ENCODE measurements at places on chromosomes 13 and 19. TPM values are rescaled to one million over a fixed set of nuclear protein-coding genes. Genes with fewer than 3 reads are reported as not detected.
A peak's percentile ranks its signal among the peaks of the same experiment; 100 is the strongest.

FFAR3 gene
- total RNA-seq, result not detected

DNA sequence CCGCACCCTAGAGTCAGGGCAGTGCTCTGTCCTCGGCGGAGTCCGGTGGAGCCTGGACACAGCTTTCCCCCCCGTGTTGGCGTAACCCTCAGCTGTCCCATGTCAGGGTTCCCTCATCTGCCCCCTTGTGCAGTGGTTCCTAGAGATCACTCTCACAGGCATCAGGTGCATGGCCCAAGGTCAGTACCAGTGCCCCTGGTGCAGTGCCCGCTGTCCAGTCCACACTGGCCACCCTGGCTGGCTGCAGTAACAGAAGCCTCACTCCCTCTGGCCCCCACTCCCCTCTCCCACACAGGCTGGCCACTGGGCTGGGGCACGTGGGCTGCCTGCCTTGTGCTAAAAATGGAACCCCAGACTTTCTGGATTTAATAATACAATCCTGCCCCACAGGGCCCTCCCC lies 49.6 kb upstream of the C1QTNF9B start:
- DNase-seq, result no peak
- no peak overlapping the region for H3K4me3 ChIP-seq
- no peaks in the 10 kb centered on the region for H3K36me3 ChIP-seq
- H3K27ac ChIP-seq, result no peak overlapping the region
- peaks cover 27% of the 10 kb centered on the region for H3K27me3 ChIP-seq
- H3K4me1 ChIP-seq, result no peaks in the 10 kb centered on the region

DKKL1 gene
- not detected for total RNA-seq

GRCh38 chr19:38278751-38279150 lies 14.4 kb downstream of the SPINT2 start:
- H3K4me3 ChIP-seq, result no peak overlapping the region
- H3K27ac ChIP-seq, result peak overlapping the region; percentile 80
- no peaks in the 10 kb centered on the region for H3K36me3 ChIP-seq
- no peak for DNase-seq
- H3K27me3 ChIP-seq, result no peaks in the 10 kb centered on the region

ARHGEF1 gene
- total RNA-seq, result 69.1 TPM

DNA sequence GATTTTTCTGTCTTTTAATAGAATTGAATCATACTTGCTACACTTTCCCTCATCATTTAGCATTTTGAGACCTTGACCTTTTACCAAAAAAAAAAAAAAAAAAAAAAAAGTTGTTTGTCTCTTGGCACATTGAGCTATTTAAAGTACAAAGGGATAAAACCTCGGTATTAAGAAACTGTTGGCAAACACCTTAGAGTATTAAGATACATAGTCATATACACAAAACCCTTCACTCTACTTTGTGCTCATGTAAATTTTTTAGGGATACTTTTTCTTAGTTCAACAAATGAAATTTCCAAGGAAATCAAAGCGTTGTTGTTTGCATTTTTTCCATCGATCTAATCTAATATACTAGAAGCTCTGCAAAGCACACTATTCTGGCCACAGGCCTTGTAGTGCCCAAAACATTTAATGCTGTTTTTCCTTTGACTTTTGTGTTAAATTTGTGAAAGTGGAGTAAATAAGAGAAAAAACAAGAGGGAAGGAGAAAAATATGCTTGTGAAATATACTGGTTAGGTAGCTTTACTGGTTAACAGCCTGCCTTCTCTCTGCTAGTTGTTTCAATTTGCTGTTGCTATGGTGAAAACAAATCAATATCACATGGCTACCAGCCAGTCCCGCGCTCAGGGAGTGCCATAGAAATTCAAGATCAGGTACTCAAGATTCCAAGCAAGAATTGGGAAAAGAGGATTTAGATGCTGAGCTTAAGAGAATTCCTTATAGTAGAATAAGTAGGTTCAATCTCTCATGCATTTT lies 2.6 kb downstream of the MBNL2 start:
- DNase-seq, result no peak
- peaks cover 48% of the 10 kb centered on the region for H3K36me3 ChIP-seq
- H3K4me3 ChIP-seq, result peak overlapping the region; percentile 99
- H3K27ac ChIP-seq, result peak overlapping the region; percentile 93
- no peaks in the 10 kb centered on the region for H3K27me3 ChIP-seq
- H3K4me1 ChIP-seq, result peaks cover 68% of the 10 kb centered on the region

ZNF99 gene
- not detected for total RNA-seq

SWSAP1 gene
- total RNA-seq, result 1.6 TPM

- H3K4me1 ChIP-seq, result no peaks in the 10 kb centered on the region
- peaks cover 8% of the 10 kb centered on the region for H3K27me3 ChIP-seq
- no peak within 1 kb of the TSS for H3K4me3 ChIP-seq
- no peak within 1 kb of the TSS for H3K27ac ChIP-seq
- no peaks in the 10 kb centered on the region for H3K36me3 ChIP-seq
These were observed at the start of gene FCHO1 for GRCh38 chr19:17751103-17751911. TSS of gene FCHO1 (plus strand) at chr19:17751477. CDS start at chr19:17755165, 3,688 bp downstream.

DNA sequence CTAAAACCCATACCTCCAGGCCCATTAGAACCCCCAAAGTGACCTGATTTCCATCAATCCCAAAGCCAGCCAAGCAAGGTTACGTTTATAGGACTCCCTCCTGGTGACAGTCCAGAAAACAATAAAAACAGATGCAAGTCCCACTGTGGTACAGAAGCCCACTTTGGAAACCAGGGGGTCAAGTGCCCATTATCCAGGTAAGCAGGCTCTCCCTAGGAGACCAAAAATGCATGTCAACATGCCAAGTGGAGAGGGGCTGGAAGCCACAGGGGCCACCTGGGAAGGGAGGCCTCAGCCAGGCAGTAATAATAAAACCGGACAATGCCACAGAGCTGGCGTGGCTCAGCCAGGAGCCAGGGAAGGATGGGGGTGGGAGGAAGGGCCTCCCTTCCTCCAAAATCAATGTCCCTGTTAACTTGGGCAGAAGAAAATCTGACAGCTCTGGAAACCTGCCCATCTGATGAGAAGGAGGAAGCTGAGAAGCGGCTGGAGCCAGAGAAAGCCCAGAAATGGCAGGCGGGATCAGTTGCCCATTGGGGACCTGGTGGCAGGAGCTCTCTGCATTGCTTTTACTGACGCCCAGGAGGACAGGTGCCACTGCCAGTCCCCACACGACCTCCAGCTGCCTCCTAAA lies 160.4 kb downstream of the ZIC5 start:
- no peak for DNase-seq
- H3K4me3 ChIP-seq, result no peak overlapping the region
- H3K4me1 ChIP-seq, result peaks cover 27% of the 10 kb centered on the region

DNA sequence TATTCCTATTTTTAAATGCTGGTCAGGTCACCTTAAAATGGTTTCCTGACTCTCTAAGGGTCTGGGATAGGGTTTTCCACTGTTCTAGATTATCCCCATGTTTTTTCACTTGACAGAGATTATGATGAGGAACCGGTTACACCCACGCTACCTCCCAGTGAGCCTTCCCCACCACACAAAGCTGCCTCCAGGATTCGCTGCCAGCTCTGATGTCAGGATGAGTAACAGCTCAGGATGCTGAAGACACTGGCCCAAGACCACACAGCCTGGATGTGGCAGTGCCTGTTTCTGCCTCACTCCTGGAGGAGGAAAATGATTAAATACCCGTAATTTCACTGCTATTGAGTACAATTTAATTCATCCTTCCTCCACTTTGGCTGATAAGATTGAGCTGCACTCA lies 22.9 kb downstream of the ZNF114 start:
- peaks cover 20% of the 10 kb centered on the region for H3K4me1 ChIP-seq
- peaks cover 8% of the 10 kb centered on the region for H3K27me3 ChIP-seq
- no peak overlapping the region for H3K4me3 ChIP-seq

DNA sequence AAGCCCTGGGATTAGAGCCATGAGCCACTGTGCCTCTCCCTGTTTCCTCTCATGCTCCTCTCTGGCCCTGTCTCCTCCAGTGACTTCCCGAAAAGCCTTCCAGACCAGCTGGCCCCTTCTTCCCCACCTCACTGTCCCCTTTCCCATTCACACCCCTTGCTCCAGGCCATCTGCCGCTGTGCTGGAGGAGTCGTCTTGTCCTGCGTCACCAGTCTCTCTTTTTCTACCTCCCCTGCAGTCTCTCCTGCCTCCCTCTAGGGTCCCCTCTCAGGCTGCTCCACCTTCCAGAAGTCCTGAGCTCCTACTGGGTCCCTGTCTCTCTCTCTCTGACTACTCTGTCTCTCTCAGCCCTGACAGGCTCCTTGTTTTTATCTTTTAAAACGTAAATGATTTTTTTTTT lies 5.3 kb upstream of the FFAR1 start:
- no peaks in the 10 kb centered on the region for H3K4me1 ChIP-seq
- peaks cover 49% of the 10 kb centered on the region for H3K27me3 ChIP-seq
- DNase-seq, result no peak
- no peak overlapping the region for H3K27ac ChIP-seq
- no peak overlapping the region for H3K4me3 ChIP-seq
- no peaks in the 10 kb centered on the region for H3K36me3 ChIP-seq

CDC34 gene
- total RNA-seq, result 79.3 TPM

SHISA2 gene
- not detected for total RNA-seq

GRCh38 chr13:45821811-45822210 lies 29.7 kb downstream of the SIAH3 start:
- no peak for DNase-seq
- no peak overlapping the region for H3K4me3 ChIP-seq
- H3K27me3 ChIP-seq, result peaks cover 29% of the 10 kb centered on the region
- no peaks in the 10 kb centered on the region for H3K36me3 ChIP-seq

DNA sequence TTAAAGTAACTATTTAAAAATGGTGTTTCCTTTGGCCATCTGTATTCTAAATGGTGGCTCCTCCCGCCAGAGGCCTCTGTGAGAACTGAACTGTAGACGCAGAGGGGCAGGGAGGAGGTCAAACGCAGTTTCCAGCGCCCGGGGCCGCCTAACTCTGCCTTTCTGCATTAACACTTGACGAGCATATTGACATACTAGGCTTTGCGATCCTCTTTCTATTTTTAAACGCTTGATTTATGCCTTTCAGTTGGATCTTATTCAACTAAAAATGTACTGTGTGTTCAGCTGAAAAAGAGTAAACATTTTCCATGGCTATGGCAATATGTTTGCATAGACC lies 74.7 kb downstream of the SPACA7 start:
- H3K27me3 ChIP-seq, result peaks cover 27% of the 10 kb centered on the region
- no peak overlapping the region for H3K4me3 ChIP-seq
- no peaks in the 10 kb centered on the region for H3K4me1 ChIP-seq
- no peaks in the 10 kb centered on the region for H3K36me3 ChIP-seq
- no peak overlapping the region for H3K27ac ChIP-seq

GDF15 gene
- total RNA-seq, result 22.2 TPM

PODNL1 gene
- 13.0 TPM for total RNA-seq

GRCh38 chr13:33933810-33934209 lies 115.9 kb downstream of the RFC3 start:
- H3K4me3 ChIP-seq, result no peak overlapping the region
- H3K27ac ChIP-seq, result no peak overlapping the region
- H3K4me1 ChIP-seq, result no peaks in the 10 kb centered on the region
- DNase-seq, result no peak
- H3K27me3 ChIP-seq, result no peaks in the 10 kb centered on the region

DNA sequence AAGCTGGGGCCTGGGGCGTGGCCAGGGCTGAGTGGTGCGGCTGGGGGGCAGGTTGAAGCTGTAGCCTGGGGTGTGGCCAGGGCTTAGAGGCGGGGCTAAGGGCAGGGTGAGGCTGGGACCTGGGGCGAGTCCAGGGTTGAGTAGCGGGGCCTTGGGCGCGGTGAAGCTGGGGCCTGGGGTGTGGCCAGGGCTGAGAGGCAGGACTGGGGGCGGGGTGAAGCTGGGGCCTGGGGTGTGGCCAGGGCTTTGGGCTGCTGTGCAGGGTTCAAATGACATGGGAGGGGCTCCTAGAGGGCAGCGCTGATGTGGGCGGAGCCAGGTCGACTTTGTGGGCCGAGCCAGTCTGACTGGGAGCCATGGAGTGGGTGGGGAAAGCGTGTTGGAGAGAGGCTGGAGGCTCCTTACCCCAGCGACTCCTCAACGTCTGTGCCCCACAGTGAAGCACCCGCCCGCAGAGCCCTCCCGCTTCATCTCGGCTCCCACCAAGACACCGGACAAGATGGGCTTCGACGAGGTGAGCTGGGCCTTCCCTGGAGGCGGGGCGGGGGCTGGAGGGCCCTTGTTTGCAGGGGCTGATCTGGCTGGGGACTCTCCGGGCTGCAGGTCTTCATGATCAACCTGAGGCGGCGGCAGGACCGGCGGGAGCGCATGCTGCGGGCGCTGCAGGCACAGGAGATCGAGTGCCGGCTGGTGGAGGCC lies 21.5 kb downstream of the COLGALT1 start:
- H3K27me3 ChIP-seq, result peaks cover 2% of the 10 kb centered on the region
- H3K36me3 ChIP-seq, result peaks cover 32% of the 10 kb centered on the region
- no peak overlapping the region for H3K4me3 ChIP-seq
- H3K4me1 ChIP-seq, result 0 out of 2 replicates have a peak, but pooled peaks cover 4% of the 10 kb centered on the region
- no peak overlapping the region for H3K27ac ChIP-seq

DNA sequence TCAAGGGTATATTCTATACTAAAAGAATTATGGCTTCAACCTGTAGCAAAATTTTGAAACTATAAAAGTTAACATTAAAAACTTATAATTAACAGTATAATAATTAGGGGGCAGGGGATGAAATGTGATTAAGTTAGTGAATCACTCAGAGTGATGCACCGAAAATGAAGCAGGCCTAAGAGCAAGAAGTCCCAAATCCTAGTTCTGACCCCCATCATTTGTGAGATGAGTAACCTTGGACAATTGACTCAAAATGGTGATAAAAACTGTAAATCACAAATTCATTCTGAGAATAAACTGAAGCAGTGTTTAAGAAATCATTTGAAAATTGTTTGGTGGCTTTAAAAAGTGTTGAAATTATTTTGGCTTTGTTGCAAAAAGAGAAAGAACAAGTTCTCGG lies 56.8 kb downstream of the KLF12 start:
- DNase-seq, result no peak
- no peak overlapping the region for H3K4me3 ChIP-seq
- H3K27me3 ChIP-seq, result no peaks in the 10 kb centered on the region
- no peak overlapping the region for H3K27ac ChIP-seq
- peaks cover 37% of the 10 kb centered on the region for H3K4me1 ChIP-seq
- peaks cover 12% of the 10 kb centered on the region for H3K36me3 ChIP-seq

DNA sequence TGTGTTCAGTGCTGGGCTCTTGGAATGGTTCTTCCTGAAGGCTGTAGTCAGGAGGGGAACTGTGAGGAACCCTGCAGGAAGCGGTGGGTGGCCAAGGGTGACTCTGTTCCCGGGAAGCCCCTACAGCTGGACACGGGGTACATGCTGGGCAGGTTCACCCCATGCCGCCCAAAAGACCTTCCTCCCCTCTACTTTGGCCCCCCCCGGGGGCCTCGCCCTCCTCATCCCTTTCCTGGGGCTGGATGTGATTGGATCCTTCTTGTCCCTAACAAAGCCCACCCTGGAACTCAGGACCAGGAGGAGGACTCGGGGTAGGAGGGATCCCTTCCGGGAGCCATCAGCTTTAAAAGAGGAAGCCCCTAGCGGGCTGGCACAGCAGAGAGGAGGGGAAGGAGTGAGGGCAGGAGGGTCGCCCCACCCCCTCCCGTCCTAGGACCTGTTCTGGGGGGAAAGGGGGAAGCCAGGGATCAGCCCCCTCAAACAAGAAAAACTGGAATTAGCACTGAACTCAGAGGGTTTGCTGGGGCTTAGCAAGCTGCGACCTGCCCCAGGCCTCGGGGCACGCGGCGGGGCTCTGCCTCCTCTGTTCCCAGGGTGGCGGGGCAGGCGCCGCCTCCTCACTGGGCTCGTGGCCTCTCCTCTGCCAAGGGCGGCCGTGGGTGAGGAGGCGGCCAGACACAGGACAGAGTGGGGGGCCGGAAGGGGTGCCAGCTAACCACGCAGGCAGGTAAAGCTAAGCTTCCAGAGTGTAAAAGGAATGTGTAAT lies 4.0 kb downstream of the CEBPA start:
- H3K27ac ChIP-seq, result no peak overlapping the region
- no peaks in the 10 kb centered on the region for H3K36me3 ChIP-seq
- no peak for DNase-seq
- H3K4me3 ChIP-seq, result no peak overlapping the region

LILRA1 gene
- total RNA-seq, result not detected

CCDC194 gene
- not detected for total RNA-seq

All from HFFc6 (cell line).